ENCODE measurements at places on chromosomes 5 and 9.
A peak's percentile ranks its signal among the peaks of the same experiment; 100 is the strongest.

- peak; percentile 15 for DNase-seq
These were observed 112.5 kb downstream of the FAM114A2 start for GRCh38 chr5:153926201-153926600.

DNA sequence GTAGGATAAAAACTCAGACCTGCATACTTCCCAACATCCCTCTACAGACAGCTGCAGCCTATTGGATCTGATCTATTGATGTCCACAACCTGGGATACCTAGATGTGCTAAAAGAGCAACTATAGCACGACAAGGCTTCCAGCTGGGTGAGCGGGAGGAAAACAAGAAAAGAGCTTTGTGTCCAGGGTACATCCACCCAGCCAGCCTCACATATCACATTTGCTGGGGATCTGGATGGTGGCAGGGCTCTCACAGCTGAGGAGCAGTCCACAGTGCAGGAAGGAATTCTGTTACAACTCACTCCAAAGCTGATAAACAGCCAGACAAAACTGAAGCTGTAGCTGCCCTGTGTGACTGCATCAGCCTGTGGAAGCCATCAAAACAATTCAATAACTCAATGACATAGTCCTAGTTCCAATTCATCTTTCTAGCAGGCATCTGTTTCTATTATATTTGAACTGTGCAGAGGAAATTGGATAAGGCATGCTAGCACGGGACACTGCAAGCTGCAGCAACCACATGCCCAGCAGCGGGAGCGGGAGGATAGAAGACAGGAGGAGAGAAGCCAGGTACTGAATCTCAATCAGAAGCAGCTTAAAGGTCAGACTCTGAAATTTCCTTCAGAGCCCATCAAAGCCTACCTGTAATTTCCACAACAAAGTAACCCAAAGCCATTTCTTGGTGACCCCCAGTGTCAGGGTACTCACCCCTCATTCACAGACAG, 45.0 kb downstream of the MED10 start:
- DNase-seq: no peak

DNA sequence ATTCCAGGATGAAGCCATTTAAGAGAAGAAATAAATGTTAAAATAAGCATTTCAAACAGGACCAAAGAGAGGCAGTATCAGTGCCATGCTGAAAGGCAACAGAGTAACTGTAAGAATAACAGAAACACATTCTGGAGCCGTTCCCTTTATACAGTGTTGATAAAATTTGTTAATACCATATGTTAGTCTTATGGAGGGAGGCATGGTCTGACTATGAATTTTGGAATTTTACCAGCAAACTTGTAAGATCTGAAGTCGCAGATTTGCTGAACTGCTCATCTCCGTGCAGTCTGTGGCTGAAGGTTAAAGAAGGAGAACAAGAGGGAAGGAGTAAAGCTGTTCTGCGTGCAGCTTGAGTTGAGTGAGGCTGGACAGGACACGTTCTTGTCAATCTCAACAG, 508.4 kb downstream of the NFIB start:
- no peak for DNase-seq

GRCh38 chr5:14308384-14309154, 165.4 kb downstream of the TRIO start:
- no peak for DNase-seq

DNA sequence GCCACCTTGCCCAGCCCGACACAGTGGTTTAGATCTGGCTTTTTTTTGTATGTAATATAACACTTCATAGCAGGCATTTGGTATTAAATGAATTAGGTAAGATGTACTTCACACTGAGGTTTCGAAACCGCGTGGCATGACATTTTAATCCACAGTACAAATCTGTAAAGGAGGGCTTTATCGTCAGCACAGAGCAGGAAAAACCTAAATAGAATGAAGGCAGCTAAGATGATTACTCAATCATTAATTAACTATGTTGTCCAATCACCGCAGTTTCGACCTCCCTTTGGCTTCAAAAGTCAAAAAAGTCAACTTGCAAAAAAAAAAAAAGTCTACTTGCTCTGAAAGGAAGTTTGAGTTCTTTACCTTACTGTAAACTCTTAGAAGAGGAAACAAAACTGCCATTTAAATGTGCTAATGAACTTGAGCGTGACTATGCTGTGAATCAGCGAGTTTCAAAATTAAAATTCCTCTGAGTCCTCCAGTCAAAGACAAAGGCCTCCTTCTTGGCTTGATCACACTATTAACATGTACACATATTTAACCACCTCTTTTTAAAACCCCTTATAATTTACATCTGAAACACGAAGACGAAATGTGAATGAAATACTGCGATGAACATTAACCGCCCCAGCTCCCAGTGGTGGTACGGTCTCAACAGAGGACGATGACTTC, 698 bp upstream of the SEC24A start:
- peak; percentile 56 for DNase-seq

- DNase-seq: no peak
These were observed 56.6 kb downstream of the RGS3 start for GRCh38 chr9:113520109-113520642.

- DNase-seq: no peak
These were observed 115.4 kb upstream of the PPP2R2B start for GRCh38 chr5:146993876-146994530.

GRCh38 chr5:157735991-157736390, 4.8 kb downstream of the THG1L start:
- DNase-seq: no peak

DNA sequence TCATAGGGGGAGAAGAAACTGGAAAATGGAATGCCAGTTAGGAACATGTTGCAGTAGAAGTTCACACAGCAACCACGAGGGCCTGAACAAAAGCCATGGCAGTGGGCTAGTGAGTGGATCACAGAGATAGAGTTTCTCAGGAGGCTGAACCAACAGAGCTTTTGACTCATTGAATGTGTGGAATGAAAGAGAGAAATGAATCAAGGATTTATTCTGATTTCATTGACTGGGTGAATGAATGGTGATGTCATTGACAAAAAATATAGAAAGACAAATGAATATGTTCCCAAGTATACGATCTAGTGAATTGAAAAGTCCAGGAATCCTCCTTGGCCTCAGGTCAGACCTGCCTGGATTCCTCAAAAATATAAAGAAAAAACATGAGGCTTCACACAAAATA, 99.2 kb downstream of the ZNF462 start:
- DNase-seq: no peak

DNA sequence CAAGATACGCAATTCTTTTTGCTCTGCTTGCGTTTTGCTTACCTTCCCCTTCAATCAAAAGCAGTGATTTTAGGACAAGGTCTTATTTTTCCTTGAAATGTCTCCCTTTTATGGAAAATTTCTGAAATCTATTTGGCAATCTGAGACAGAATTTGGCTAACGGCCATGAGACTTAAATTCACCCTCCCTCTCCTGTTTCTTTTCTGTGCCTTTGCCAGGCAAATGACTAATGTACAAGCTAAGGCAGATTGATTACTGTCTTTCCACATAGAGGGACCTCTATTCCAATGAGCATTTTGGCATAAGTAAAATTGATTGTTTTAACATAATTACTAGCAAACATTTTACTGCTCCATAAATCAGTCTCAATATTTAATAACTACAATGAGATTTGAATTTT, 31.7 kb downstream of the FAM81B start:
- DNase-seq: peak; percentile 14

DNA sequence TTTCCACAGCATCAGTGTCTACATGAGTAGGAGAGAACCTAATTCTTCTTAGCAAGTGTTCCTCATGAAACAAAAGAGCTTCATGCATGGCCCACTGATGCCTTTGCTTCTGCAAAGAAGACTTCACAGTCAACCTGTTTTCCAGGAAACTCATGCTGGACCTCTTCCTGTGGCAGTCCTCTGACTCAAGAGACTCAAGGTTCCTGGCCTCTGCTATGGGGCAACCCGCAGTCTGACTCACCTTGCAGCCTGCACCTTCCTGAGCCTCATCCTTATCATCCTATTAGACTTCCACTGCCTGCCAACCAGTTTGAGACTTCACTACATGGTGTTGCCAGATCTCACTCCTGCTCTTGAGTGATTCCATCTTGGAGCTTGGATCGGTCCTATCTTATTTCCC, 17.6 kb upstream of the AGGF1 start:
- DNase-seq: no peak

DNA sequence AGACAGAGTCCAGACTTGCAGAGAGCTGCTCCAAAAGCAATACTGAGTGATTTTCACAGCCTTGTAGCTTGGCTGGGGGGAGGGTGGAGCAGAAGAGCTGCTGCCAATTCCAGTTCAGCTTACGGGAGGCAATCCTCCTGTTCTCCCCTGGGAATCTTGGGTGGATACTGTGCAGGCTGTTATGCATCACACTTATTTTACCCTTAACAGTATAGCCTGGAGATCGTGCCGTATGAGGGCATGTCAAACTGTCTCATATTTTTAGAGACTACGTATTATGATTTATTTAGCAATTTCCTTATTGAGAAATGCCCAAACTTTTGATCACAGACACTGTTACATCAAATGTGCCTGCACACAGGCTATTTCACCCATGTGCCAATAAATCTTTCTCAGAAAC, 85.2 kb downstream of the BASP1 start:
- no peak for DNase-seq

DNA sequence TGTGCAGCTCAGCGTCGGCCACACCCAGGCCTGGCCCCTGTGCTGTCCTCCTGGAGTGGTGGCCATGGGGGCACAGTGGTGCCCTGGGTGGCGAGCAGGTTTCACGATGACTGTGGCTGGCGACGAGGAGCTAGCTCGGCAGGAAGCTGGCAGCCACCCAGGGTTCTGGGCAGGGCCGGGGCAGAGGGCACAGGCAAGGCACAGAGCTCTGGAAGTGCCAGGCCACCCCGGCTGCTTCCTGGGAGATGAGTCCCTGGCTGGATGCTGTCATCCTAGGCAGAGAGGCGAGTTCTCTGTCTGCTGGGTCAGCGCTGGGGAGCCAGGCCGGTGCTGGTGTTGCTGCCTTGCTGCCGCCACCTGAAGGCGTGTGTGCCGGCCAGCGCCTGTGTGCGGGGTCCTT, 51.7 kb downstream of the RXRA start:
- peak; percentile 46 for DNase-seq

- no peak for DNase-seq
These were observed 104.3 kb upstream of the PITX1 start for GRCh38 chr5:135138116-135138850.

DNA sequence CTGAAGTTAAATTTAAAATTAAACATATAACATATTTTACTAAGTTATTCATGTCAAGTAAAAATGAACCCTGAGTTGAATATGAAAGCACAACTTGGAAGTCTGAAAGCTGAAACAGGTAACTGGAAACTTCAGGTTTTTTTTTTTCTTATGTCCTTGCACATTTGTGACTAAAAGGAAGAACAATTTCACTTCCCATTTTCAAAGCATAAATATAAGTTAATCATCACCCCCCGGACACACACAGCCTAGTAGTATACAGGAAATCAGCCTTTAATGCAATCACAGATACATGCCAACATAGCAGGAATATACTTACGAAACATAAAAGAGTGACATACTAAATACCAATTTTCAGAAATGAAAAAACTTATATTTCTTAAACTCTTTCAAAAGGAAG, 225.9 kb downstream of the RFX3 start:
- no peak for DNase-seq

DNA sequence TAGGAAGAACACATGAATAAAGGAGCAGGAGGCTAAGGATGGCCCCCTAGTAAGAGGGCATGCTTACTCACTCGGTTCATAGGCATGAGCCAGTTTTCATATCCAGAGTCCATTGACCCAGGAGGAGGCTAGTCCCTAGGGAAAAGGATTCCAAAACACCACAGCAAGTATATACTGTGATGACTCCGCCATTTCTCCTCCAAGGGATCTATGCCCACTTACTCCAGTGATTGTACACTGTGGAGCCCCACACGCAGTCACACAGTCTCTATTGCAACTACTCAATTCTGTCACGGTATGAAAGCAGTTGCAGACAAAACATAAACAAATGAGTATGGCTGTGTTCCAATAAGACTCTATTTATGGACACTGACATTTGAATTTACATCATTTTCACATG, 117.7 kb upstream of the ALDH1B1 start:
- DNase-seq: peak; percentile 3

GRCh38 chr9:69093471-69094103, 58.0 kb downstream of the FXN start:
- no peak for DNase-seq

DNA sequence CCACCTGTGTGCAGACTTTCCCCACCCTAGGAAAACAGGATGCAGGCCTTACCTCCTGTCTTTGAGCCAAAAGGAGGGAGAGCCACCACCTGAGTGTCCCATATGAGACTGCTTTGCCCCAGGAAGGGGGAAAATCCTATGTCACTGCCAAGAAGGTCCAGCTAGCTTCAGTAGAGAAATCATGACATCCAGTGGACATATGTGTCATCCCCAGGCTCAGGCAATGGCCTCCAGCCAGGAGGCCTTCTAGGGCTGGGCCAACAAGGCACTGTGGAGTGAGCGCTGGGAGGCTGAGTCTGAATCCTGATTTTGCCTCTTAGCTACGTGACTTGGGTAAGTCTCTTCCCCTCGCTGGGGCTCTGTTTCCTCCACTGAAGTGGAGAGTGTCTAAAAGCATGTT, 60.2 kb downstream of the SMIM23 start:
- DNase-seq: peak; percentile 38

- no peak for DNase-seq
These were observed 2.1 kb downstream of the SCAI start for GRCh38 chr9:125141251-125141650.

GRCh38 chr5:37769840-37770239, 70.0 kb downstream of the GDNF start:
- DNase-seq: no peak

DNA sequence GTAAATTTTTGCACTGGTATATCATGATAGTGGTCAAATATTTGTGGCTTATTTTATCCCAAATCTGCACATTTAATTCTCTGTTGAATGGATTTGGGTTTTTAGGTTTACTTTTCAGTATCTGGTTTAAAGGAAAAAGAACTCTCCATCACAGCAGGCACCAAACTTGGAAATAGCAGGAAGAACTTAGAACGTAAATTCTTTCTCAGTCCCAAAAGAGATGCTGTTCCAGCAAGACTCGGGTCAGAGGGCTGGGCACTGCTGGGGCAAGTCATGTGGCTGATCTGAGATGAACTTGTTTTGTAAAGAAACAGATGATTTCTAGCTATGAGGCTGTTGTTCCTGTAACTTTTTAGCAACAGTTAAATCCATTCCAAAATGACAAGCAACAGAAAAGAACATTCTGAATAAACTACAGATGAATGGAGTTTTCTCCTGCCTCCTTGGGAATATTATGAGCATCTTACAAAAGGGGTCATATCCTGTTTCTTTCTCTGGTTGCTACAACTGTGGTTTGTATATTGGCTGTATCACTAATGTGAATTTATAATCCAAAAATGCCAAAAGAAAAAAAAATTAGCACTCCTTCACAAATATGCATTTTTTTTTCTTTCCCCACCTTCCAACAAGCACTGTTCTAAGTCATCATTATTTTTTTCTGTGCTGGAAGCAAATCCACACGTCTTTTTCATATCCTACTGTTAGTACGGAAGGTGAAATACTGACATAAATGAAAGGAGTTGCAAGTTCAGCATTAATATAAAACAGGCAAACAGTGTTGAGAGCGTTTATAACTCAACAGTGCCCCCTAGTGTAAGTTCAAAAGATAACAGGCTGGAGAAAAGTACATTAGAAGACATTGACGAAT, 31.1 kb downstream of the OR2K2 start:
- DNase-seq: peak; percentile 84

- no peak for DNase-seq
These were observed 3.6 kb downstream of the RXRA start for GRCh38 chr9:134329886-134330285.

GRCh38 chr9:70567511-70567910, 153.1 kb upstream of the KLF9 start:
- DNase-seq: no peak

GRCh38 chr9:86573886-86574285, 219.7 kb upstream of the TUT7 start:
- peak; percentile 77 for DNase-seq

GRCh38 chr5:166287866-166288265, 2003.6 kb upstream of the WWC1 start:
- DNase-seq: no peak

All from foreskin fibroblast (primary cell).